ENCODE measurements at places on chromosomes 7 and 10.

- no peak for DNase-seq
Observed at GRCh38 chr10:75935240-75935639, 503.8 kb downstream of the LRMDA start.

DNA sequence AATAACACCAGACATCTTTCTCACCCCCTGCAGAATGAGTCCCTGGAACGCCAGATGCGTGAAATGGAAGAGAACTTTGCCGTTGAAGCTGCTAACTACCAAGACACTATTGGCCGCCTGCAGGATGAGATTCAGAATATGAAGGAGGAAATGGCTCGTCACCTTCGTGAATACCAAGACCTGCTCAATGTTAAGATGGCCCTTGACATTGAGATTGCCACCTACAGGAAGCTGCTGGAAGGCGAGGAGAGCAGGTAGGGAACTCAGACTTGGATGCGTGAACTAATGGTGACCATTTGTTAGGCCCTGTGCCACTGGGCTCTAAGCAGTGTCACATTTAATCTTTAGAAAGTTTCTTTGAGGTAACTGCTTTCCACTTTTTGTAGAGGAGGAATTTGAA, 7.1 kb downstream of the VIM start:
- no peak for DNase-seq

GRCh38 chr7:89623018-89623672, 531.1 kb upstream of the STEAP1 start:
- DNase-seq = no peak

DNA sequence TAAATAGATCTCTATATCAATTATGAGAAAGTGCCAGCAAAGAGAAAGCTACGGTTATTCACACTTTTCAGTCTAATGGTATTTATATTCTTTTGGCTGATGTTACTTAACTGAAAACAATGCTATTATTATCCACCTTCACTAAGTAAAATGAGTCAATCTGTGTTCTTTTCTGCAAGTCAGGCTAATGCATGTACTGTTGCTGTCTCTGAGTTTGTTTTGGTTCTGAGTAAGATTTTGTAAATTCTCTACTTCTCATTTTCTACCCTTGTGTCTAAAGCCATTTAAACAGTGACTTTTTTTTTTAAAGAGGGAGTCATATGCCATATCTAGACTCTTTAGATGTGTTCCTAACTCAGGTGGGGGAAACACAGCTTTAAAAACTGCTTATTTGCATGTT, 7.5 kb downstream of the VWC2 start:
- DNase-seq = no peak

GRCh38 chr10:12748186-12748585, 253.3 kb downstream of the CCDC3 start:
- no peak for DNase-seq

GRCh38 chr7:142787783-142788182, 17.0 kb downstream of the PRSS2 start:
- DNase-seq = no peak

- DNase-seq = no peak
Observed at GRCh38 chr7:106015381-106016218, 52.5 kb downstream of the CDHR3 start.

- DNase-seq = no peak
Observed at GRCh38 chr7:67917437-67917755, 920.8 kb downstream of the TYW1 start.

- no peak for DNase-seq
Observed at GRCh38 chr7:40570223-40570622, 435.4 kb downstream of the SUGCT start.

- no peak for DNase-seq
Observed at GRCh38 chr7:32298408-32299132, 191.6 kb downstream of the LSM5 start.

GRCh38 chr10:100020886-100021253, 11.1 kb upstream of the DNMBP start:
- DNase-seq = no peak

GRCh38 chr7:50695026-50695425, 87.7 kb downstream of the GRB10 start:
- DNase-seq = no peak

DNA sequence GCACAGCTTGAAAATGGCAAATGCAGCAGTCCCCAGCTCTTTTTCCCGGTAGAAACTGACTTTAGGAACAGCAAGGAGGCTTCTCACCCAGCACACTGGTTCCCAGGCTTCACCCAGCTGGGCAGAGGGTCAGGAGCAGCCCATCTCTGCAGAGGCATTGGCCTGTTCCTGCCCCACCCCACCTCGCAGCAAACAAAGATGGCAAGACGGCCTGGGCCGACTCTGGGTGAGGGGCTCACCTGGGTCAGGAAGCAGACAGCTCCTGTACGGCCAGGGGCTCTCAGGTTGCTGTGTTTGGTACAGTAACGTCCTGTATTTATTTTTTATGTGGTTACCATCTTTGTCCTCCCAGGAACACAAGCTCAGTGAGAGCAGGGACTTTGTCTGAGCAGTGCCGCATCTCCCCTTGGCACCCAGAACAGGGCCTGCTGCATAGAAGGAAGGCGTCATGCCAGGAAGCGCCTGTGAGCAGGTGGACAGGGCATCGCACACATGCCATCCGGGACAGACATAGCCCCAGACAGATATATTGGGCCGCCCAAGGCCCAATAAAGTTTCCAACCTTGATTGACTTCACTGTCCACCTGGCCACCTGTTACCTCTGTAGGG, 585.0 kb upstream of the FOXK1 start:
- DNase-seq = no peak

- DNase-seq = no peak
Observed at GRCh38 chr7:52592698-52593097, 442.7 kb upstream of the POM121L12 start.

DNA sequence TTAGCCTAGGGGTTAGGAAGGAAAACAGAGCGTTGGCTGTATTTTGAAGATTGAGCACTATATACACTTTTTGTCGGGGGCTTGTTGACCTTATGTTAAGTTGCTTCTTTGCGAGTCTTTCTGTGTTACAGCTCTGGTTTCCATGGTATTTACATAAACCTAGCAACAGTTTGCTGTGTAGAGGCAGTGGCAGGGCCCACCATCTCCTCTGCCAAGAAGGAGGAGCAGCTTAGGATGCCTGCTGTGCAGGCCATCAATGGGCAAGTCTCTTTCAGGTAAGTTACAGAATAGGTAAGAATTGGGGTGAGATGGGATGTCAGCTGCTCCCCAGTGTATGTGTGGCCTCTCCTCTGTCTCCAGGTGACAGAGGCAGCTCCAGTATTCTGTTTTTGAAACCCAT, 485.5 kb downstream of the LRMDA start:
- no peak for DNase-seq

DNA sequence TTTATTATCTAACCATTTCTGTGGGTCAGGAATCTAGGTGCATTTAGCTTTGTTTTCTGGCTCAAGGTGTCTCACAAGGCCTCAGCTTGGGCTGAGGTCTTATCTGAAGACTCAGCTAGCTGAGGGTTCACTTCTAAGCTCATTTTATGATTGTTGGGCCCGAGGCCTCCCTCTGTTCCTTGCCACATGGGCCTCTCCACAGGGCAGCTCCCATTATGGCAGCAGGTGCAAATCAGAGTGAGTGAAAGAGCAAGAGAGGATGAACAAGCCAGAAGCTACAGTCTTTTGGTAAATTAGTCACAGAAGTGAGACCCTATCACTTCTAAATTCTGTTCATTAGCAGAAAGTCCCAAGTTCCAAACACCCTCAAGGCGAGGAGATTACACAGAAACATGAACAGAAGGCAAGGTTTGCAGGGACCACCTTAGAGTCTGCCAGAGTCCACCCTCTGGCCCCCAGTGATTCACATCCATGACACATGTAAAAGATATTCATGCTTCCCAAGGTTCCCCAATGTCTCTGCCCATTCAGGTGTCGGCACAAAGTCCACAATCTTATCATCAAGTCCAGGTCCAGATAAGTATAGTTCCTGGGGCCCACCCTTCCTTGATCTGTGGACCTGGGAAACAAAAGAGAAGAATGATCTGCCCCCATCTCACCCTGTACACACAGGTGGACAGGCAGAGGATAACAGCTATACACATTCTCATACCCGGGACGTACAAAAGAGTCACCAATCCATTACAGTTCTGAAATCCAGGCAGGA, 23.7 kb downstream of the FIGNL1 start:
- DNase-seq = no peak

DNA sequence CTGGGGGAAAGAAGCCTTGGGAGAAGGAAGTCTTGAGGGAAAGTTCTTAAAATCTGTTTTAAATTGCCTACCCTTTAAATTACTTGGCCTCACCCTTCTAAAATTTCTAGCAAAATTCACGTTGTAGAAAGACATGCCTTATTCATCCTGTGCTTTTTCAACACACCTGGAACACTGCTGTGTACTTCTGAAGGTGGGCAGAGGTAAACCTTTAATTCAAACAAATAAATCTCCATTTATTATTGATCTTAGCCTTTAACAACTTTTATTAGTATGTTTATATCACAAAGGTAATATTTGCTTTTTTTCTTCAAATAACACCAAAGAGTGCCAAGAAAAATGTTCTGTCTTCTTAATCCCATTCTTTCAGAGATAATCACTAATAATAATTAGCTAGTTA, 30.7 kb downstream of the DNAJB9 start:
- no peak for DNase-seq

DNA sequence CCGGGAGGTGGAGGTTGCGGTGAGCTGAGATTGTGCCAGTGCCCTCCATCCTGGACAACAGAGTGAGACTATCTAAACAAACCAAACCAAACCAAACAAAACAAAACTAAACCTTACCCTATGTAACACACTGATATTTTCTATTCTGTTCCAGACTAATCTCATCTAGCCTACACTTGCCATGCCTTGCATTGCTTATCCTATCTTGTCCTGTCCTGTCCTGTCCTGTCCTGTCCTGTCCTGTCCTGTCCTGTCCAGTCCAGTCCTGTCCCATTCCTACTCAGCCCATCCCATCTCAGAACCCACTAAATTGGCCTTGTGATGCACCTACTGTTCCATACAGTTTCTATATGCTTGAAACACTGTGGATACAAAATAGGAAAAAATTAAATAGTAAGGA, 64.7 kb upstream of the HDAC9 start:
- no peak for DNase-seq

DNA sequence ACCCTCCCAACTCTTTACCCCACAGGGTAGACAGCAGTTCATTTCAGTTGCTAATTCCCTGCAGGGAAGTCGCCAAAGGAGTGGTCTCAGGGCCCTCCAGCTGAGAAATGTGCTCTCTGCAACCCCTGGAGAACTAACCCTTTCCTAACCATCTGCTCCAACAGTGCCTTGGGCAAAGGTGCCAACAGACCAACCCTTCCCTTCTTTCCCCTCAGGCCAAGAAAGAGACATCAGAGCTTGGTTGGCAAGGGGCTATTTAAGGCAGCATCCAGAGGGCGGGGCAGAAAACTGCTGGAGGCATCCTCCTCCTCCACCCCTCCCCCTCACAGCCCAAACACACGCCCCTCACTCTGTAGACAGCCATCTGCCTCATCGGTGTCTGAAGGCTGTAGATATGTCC, 1.7 kb downstream of the SORBS1 start:
- DNase-seq = no peak

DNA sequence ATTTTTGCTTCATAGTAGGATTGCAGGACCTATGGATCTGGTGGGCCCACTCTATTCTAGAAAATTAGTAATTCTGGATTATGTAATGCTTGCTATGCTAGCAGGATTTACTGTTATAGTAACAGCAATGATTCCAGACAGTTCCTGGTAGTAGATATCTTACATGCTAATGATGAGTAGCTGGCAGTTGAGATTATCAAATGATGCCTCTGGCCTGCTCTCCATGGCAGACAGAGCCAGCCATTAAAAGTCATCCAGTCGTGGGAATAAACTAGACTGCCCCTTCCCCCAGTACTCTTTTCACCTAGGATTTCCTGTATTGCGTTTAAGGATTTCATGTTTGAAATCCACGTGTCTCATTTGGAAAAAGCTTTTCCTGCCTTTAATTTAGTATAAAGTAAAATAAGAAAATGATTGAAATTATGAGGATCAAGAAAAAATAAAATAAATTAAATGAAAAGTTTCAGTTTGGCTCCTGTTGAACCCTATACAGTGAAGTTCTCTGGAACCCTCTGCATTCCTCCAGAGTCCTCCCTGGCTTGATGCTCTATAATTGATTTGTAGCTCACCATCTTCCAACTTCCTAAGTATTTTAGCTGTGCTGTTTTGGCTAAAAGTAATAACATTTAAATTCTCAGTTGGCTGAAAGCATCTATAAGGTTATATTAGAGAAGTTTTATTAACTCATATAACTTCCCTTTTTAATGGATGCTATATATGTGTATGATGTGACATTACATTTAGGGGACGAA, 14.6 kb downstream of the UMAD1 start:
- no peak for DNase-seq

DNA sequence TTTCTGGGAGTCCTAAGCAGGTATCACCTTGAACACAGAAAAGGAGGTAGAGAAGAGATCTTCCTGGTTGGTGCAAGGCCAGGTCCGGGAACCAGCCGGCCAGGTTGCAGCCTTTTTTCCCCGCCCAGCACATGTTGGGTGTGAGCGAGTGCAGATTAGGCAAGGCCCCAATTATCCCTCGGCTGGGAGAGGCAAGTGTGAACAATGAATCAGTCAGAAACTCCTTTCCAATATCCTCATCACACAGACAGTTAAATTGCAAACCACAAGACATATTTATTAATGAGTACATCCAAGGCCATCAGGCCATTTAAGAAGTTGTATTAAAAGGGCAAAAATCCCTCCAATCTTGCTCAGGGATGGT, 115.0 kb upstream of the AFAP1L2 start:
- no peak for DNase-seq

GRCh38 chr7:27221201-27221797, 21.3 kb upstream of the EVX1 start:
- no peak for DNase-seq

DNA sequence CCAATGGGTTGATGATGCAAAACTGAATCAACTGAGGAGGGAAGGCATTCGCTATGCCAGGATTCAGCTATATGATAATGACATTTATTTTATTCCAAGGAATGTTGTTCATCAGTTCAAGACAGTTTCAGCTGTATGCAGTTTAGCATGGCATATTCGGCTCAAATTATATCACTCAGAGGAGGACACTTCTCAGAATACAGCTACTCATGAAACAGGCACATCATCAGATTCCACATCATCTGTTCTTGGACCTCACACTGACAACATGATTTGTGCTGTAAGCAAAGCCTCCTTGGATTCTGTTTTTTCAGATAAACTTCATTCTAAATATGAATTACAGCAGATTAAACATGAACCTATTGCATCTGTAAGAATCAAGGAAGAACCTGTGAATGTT, 19.7 kb downstream of the TMEM60 start:
- no peak for DNase-seq

All from activated T-cell treated with anti-CD3 and anti-CD28 coated beads for 4 hours (primary cell).